Naive thymus-derived CD4-positive, alpha-beta T cell (primary cell): ENCODE measurements at places on chromosomes 11 and 22.

- no peaks in the 10 kb centered on the region for H3K27me3 ChIP-seq
- no peaks in the 10 kb centered on the region for H3K36me3 ChIP-seq
- no peak overlapping the region for H3K27ac ChIP-seq
- no peak overlapping the region for H3K4me3 ChIP-seq
Measured at GRCh38 chr11:2745511-2745910, 45.7 kb upstream of the KCNQ1OT1 start.

GRCh38 chr22:49738566-49738965 lies 89.1 kb downstream of the BRD1 start:
- no peak overlapping the region for H3K4me3 ChIP-seq
- DNase-seq = no peak
- H3K27me3 ChIP-seq = no peaks in the 10 kb centered on the region
- no peaks in the 10 kb centered on the region for H3K36me3 ChIP-seq

- no peak for DNase-seq
- no peak overlapping the region for H3K27ac ChIP-seq
- no peaks in the 10 kb centered on the region for H3K36me3 ChIP-seq
Measured at GRCh38 chr11:77515483-77515882, 41.6 kb upstream of the PAK1 start.

DNA sequence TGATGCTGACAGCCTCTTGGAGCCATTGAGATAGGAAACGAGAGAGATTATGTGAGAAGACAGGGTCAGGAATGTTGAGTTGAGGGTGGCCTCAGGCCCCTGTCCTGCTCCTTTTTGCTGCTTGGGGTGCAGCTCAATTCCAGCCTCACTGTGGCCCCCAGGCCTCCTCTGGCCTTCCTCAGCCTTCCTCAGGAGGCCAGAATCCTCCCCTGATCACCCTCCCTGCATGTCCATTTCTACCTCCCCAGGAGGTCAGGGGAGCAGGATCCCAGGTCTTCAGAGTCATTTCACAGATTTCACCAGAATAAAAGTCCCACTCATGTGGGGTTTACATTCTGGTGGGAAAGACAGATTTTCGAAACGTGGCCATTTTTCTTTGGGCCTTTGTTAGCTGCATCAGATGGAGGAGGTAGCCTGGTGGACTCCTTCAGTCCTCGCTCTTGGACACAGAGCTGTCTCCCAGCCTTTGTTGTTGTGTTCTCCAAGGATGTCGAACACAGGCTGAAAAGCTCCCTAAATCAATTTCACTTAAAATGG lies 2.2 kb upstream of the KCNQ1OT1 start:
- H3K36me3 ChIP-seq = peaks cover 7% of the 10 kb centered on the region
- no peaks in the 10 kb centered on the region for H3K27me3 ChIP-seq
- H3K4me1 ChIP-seq = peaks cover 2% of the 10 kb centered on the region
- H3K27ac ChIP-seq = no peak overlapping the region
- no peak for DNase-seq
- H3K4me3 ChIP-seq = no peak overlapping the region

GRCh38 chr11:86072211-86072610 lies 3.3 kb upstream of the PICALM start:
- no peaks in the 10 kb centered on the region for H3K36me3 ChIP-seq
- H3K27ac ChIP-seq = no peak overlapping the region
- DNase-seq = no peak
- no peak overlapping the region for H3K4me3 ChIP-seq
- H3K4me1 ChIP-seq = peaks cover 6% of the 10 kb centered on the region
- no peaks in the 10 kb centered on the region for H3K27me3 ChIP-seq

- H3K27me3 ChIP-seq = no peaks in the 10 kb centered on the region
- peaks cover 16% of the 10 kb centered on the region for H3K4me1 ChIP-seq
- H3K4me3 ChIP-seq = no peak overlapping the region
- DNase-seq = peak; percentile 38
- H3K36me3 ChIP-seq = peaks cover 3% of the 10 kb centered on the region
Measured at GRCh38 chr11:64355078-64355940, 3.7 kb upstream of the RPS6KA4 start.

DNA sequence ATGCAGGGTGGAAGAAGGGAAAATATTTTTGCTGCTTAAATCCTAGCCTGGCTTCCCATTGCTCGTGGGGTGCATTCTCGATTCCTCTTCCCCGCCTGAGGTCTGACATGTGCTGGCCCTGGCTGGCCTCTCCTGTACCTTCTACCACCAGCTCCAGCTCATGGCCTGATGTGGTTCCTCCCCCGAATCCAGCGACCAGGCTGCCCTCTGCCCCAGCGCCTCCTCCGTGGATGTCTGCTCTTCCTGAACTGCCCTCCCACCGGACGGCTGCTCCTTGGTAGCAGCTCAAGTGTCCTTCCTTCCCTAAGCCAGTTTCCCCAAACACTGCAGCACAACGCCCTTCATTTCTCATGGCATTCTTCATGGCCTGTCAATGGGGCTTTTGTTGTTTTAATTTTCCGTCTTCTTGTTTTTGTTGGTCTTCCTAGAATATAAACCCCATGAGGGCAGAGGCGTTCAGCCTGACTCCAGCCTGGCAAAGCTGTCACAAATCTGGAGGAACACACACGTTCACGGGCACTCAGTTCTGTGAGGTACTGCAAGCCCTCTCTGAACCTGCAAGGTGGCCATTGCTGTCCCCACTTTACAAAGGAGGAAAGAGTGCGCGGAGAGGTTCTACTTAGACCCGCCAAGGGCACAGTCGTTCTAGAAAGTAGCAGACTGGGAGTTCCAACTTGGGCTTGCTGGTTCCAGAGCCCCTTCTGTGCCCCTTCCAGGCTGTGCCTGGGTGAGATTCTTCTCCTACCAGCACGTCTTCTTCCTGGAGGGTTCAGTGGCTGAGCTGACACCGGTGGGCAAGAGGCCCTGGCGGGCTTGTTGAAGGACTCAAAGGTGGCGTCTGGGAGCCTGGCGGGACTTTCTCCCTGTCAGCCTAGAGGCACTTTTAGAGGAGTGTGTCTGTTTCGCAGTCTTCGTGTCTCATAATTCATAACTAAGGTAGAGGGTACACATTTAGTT lies 953 bp upstream of the LRP5 start:
- DNase-seq = no peak
- peaks cover 8% of the 10 kb centered on the region for H3K4me1 ChIP-seq
- H3K4me3 ChIP-seq = no peak overlapping the region

- H3K4me1 ChIP-seq = no peaks in the 10 kb centered on the region
- no peak overlapping the region for H3K27ac ChIP-seq
- no peaks in the 10 kb centered on the region for H3K36me3 ChIP-seq
- no peaks in the 10 kb centered on the region for H3K27me3 ChIP-seq
- no peak overlapping the region for H3K4me3 ChIP-seq
Measured at GRCh38 chr22:27173530-27173929, 516.1 kb downstream of the MIAT start.

GRCh38 chr11:126149759-126150625 lies 61.5 kb downstream of the RPUSD4 start:
- no peaks in the 10 kb centered on the region for H3K27me3 ChIP-seq
- no peak for DNase-seq
- H3K4me3 ChIP-seq = no peak overlapping the region

- no peak for DNase-seq
- H3K4me3 ChIP-seq = no peak overlapping the region
- no peak overlapping the region for H3K27ac ChIP-seq
- no peaks in the 10 kb centered on the region for H3K4me1 ChIP-seq
- no peaks in the 10 kb centered on the region for H3K27me3 ChIP-seq
Measured at GRCh38 chr11:121634889-121635288, 182.1 kb upstream of the SORL1-AS1 start.

DNA sequence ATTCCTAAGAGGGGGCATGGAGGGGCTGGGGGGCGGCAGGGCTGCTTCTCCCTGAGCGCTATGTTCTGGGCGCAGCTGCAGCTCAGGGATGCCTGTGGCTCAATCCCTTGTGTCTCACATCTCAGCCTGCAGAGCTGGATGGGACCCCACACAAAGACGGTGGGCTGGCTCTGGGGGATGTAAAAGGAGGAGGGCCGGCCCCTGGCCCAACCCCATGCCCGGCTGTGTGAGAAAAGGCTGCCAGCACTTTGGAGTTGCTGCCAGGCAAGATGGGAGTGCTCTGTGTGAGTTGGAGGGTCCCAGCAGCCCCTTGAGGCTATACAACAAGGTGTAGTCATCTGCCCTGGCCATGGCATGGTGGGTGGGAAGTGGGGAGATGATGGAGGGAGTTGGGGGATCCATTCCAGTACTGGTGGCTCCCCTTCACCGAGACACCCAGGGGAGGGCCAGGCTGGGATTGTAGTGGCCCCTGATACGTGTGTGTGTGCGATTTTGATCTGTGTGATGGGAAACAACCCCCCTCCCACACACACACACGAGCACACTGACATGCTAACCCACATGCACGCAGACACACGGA lies 1.3 kb upstream of the TBX10 start:
- H3K4me3 ChIP-seq = no peak overlapping the region
- H3K27me3 ChIP-seq = no peaks in the 10 kb centered on the region
- no peak overlapping the region for H3K27ac ChIP-seq
- no peaks in the 10 kb centered on the region for H3K36me3 ChIP-seq
- H3K4me1 ChIP-seq = no peaks in the 10 kb centered on the region

- no peak overlapping the region for H3K27ac ChIP-seq
- no peaks in the 10 kb centered on the region for H3K27me3 ChIP-seq
- H3K4me1 ChIP-seq = no peaks in the 10 kb centered on the region
- DNase-seq = no peak
Measured at GRCh38 chr22:30004101-30004500, 76.2 kb upstream of the HORMAD2 start.

GRCh38 chr22:50625568-50626313 lies 2.2 kb downstream of the ARSA start:
- peaks cover 34% of the 10 kb centered on the region for H3K4me1 ChIP-seq
- peaks cover 18% of the 10 kb centered on the region for H3K36me3 ChIP-seq
- no peak for DNase-seq
- no peak overlapping the region for H3K27ac ChIP-seq
- no peaks in the 10 kb centered on the region for H3K27me3 ChIP-seq

DNA sequence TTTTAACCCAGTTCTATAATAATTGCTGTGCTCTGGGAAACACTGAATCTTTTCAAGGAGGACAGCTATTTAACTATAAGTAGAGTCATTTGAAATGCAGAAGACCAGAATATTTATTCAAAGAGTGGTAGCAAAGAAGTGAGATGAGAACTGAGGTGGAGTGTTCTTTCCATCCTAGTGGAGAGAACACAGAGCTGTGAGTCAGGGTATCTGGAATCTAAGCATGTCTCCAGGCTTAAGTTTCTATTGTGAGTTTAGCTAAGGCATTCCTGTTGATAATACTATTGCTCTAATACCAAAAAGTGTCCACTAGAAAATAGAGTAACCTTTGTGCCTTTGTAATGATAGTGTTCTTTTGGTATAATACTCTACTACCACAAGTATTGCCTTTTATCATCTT lies 32.4 kb downstream of the JAM3 start:
- H3K27ac ChIP-seq = no peak overlapping the region
- H3K36me3 ChIP-seq = no peaks in the 10 kb centered on the region
- no peaks in the 10 kb centered on the region for H3K4me1 ChIP-seq
- no peak for DNase-seq
- no peak overlapping the region for H3K4me3 ChIP-seq

- H3K4me1 ChIP-seq = peaks cover 16% of the 10 kb centered on the region
- H3K27ac ChIP-seq = no peak overlapping the region
- H3K4me3 ChIP-seq = no peak overlapping the region
- peak; percentile 75 for DNase-seq
- no peaks in the 10 kb centered on the region for H3K36me3 ChIP-seq
Measured at GRCh38 chr22:28674121-28674563, 5.5 kb downstream of the TTC28 start.

DNA sequence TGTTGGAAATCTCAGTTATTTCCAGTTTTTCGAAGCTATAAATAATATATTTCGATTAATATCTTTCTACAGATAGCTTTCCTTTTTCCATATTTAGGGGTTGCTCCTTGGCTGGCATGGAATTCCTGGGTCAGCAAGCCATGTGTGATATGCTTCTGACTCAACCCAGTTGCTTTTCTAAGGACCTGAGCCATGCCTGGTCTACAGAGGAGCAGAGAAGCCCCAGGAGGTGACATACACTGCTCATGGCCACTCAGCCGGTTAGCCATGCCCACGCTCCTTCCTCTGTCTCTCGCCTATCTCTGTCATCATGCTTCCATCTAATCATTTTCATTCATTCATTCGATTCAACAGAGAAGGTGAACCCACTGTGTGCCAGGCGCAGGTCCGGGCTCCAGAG lies 23.2 kb upstream of the PDGFB start:
- H3K27me3 ChIP-seq = no peaks in the 10 kb centered on the region
- H3K27ac ChIP-seq = no peak overlapping the region
- no peaks in the 10 kb centered on the region for H3K36me3 ChIP-seq

DNA sequence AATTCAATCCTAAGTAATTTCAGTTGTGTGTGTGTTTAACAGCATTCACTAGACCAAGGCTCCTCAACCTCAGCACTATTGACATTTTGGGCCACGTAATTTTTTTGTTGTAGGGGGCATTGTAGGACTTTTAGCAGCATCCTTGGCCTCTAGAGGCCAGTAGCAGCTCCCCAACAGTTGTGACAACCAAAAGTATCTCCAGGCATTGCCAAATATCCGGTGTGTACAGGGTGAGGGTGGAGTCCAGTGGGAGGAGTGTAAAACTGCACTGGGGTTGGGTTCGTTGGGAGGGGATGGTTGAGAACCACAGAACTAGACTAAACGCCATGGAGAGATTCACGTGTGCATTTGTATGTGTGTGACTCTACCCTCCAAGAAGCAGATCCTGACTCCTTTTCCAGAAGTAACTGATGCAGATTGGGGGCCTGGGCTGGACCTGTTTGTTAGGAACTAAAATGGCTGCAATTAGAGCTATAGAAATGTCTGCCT lies 5.9 kb upstream of the PHF21A start:
- H3K36me3 ChIP-seq = no peaks in the 10 kb centered on the region
- peak; percentile 55 for DNase-seq
- no peaks in the 10 kb centered on the region for H3K27me3 ChIP-seq
- no peak overlapping the region for H3K27ac ChIP-seq
- H3K4me3 ChIP-seq = no peak overlapping the region

- H3K27me3 ChIP-seq = no peaks in the 10 kb centered on the region
- no peaks in the 10 kb centered on the region for H3K4me1 ChIP-seq
- H3K4me3 ChIP-seq = no peak overlapping the region
- no peaks in the 10 kb centered on the region for H3K36me3 ChIP-seq
Measured at GRCh38 chr22:42664976-42665831, 16.0 kb upstream of the CYB5R3 start.

- H3K4me1 ChIP-seq = no peaks in the 10 kb centered on the region
- H3K27me3 ChIP-seq = no peaks in the 10 kb centered on the region
- no peak for DNase-seq
Measured at GRCh38 chr11:80798174-80798573, 1357.3 kb upstream of the TENM4 start.

- H3K4me3 ChIP-seq = no peak overlapping the region
- no peaks in the 10 kb centered on the region for H3K36me3 ChIP-seq
- peak; percentile 61 for DNase-seq
- H3K27ac ChIP-seq = no peak overlapping the region
- H3K27me3 ChIP-seq = no peaks in the 10 kb centered on the region
- no peaks in the 10 kb centered on the region for H3K4me1 ChIP-seq
Measured at GRCh38 chr11:35485656-35486322, 39.6 kb downstream of the PAMR1 start.

DNA sequence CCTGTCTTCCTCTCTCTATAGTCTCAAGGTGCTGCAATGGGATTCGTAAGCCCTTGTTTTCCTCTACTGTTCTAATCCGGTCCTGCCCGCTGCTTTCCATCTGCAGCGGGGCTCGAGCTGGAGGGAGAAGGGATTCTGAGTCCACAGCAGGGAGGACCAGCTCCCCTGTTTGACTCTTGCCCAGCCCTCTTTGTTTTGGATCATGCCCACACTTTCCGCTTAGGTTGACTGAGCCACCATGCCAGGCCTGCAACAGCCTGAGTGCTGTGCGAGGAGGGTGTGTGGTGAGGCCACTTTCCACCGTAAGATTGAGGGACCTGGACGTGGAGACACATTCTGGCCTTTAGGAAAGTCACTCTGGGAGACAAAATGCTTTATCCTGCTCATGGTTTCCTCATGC lies 58.3 kb downstream of the CEP164 start:
- no peaks in the 10 kb centered on the region for H3K27me3 ChIP-seq
- H3K4me3 ChIP-seq = no peak overlapping the region
- peaks cover 78% of the 10 kb centered on the region for H3K36me3 ChIP-seq
